ENCODE measurements at places on chromosomes 7 and 10. TPM values are rescaled to one million over a fixed set of nuclear protein-coding genes. Genes with fewer than 3 reads are reported as not detected.

The SPDYE1 gene
- not detected for total RNA-seq

DNA sequence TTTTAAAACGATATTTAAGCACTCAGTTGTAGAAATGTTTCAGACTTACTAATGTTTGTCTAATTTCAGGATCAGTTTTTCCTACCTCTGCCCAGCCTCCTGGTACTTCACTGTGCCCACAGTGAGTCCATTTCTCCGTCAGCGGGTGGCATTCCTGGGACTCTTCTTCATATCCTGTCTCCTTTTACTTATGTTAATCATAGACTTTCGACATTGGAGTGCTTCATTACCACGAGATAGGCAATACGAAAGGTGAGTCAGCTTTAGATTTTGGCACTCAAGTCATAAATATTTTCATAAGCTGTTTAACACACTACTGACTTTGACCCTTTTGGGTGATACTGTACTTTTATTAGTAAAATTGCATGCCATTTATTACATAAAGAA, 2.1 kb downstream of the ENTPD7 start:
- DNase-seq = no peak

DNA sequence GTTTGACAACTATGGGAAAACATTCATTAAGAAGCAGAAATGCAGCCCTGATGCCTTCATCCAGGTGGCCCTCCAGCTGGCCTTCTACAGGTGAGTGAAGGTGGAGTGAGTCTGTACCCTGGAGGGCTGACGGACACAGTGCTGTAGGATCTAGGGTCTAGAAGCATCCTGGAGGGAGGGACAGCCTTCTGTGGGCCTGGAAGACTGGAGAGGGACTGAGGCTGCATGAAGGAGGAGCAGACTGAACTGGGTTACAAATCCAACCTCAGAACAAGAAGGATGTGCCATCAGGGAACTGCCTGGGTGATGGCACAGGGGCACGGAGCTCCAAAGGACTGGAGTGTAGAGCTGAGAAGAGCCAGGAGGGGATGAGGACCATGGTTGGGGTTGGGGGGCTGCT, 27.5 kb upstream of the C10orf53 start:
- no peak for DNase-seq

GRCh38 chr10:89693176-89693575, 8.2 kb upstream of the KIF20B start:
- DNase-seq = no peak

The EPHA1 gene
- total RNA-seq = 3.2 TPM

All from urinary bladder (tissue), 4 donors.